ENCODE measurements at places on chromosomes 6 and 20. TPM values are rescaled to one million over a fixed set of nuclear protein-coding genes. Genes with fewer than 3 reads are reported as not detected.

DNA sequence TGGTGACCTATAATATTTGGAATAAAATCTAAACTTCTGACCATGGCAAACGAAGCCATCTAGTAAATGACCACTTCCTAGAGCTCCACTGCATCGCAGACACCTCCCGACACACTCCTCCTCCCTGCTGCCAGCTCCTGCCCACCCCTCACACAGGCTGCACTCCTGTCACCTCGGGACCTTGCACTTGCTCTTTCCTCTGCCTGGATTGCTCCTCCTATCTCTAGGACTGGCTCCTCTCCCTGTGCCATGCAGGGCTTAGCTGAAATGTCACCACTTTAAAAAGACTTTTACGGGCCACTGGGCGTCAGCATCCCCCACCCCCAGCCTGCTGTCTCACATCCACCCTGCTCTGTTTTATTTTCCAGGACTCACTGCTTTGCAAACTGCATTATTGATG is 87.6 kb upstream of the MC3R start:
- no peak for DNase-seq
- H3K27ac ChIP-seq: no peak overlapping the region
- no peaks in the 10 kb centered on the region for H3K27me3 ChIP-seq
- H3K36me3 ChIP-seq: no peaks in the 10 kb centered on the region

DNA sequence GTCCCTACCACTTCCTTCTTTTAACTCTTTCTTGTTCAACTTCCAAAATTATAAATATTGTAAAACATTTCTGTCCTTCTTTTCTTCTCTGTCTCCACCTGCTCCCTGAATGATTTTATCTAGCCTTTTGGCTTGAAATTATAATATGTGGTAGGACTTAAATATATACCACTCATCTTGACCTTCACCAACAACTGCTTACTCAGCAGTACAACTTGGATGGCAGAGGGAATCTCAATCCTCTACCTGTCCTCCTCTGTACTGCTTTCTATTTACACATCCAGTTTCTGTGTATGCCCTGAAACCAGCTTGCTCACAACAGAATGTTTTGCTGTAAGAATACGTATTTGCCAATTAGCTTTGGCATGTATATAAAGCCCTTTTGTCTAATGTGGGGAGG is 1392.5 kb downstream of the EPHA7 start:
- no peak overlapping the region for H3K27ac ChIP-seq
- no peaks in the 10 kb centered on the region for H3K27me3 ChIP-seq
- H3K4me1 ChIP-seq: no peaks in the 10 kb centered on the region
- H3K4me3 ChIP-seq: no peak overlapping the region
- DNase-seq: no peak
- H3K36me3 ChIP-seq: no peaks in the 10 kb centered on the region

DNA sequence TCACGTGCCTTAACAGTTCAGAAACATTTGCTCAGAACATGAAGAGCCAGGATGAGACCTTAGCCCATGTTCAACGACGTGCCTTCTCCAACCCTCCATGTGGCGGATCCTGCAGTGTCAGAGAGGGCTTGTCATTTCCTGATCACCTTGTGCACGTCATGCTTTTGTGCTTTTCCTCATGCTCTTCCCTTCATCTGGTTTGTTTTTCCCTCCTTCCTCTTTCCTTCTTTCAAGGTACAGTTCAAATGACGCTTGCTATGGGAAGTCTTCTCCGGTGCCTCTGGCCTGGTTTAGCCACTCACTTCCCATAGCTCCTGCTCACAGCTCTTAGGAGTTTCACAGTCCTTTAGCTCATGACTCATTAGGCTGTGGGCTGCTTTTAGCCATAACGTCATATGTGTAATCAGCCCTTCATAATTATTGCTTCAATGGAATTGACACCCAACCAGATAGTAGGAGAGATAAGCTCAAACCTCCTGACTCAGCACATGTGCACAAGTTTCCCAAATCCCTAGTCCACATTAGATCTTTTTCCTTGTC is 102.7 kb upstream of the CNKSR3 start:
- H3K36me3 ChIP-seq: no peaks in the 10 kb centered on the region
- no peaks in the 10 kb centered on the region for H3K4me1 ChIP-seq
- no peak overlapping the region for H3K27ac ChIP-seq
- no peak overlapping the region for H3K4me3 ChIP-seq
- DNase-seq: no peak
- no peaks in the 10 kb centered on the region for H3K27me3 ChIP-seq

DNA sequence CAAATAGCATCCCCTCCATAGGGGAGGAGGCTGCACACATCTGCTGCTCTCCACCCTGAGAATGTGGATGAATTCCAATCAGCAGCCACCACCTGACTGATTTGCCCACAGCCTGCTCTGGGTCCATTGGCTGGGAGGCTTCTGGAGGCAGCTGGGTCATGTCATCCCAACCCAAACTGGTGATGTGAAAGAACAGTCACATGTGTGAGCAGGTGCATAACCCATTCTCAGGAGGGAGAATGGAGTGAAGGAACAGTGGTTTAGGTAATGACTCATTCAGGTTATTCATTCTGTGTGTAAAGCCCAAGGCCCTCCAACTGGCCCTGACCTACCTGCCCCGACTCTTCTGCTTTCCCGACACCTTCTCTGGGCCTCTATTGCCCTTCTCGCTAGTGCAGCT is 90.9 kb upstream of the GCM1 start:
- H3K36me3 ChIP-seq: no peaks in the 10 kb centered on the region
- no peaks in the 10 kb centered on the region for H3K4me1 ChIP-seq
- H3K4me3 ChIP-seq: no peak overlapping the region
- no peak for DNase-seq
- no peaks in the 10 kb centered on the region for H3K27me3 ChIP-seq

DNA sequence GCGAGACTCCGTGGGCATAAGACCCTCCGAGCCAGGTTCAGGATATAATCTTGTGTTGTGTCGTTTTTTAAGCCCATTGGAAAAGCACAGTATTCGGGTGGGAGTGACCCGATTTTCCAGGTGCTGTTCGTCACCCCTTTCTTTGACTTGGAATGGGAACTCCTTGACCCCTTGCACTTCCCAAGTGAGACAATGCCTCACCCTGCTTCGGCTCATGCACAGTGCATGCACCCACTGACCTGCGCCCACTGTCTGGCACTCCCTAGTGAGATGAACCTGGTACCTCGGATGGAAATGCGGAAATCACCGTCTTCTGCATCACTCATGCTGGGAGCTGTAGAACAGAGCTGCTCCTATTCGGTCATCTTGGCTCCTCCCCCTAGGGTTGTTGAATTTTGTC is 307.7 kb upstream of the DEFB115 start:
- H3K27ac ChIP-seq: no peak overlapping the region
- H3K4me1 ChIP-seq: no peaks in the 10 kb centered on the region
- no peaks in the 10 kb centered on the region for H3K36me3 ChIP-seq
- DNase-seq: no peak
- H3K4me3 ChIP-seq: no peak overlapping the region
- no peaks in the 10 kb centered on the region for H3K27me3 ChIP-seq

- H3K27me3 ChIP-seq: no peaks in the 10 kb centered on the region
- H3K4me3 ChIP-seq: no peak overlapping the region
- no peaks in the 10 kb centered on the region for H3K4me1 ChIP-seq
- H3K27ac ChIP-seq: no peak overlapping the region
- no peak for DNase-seq
- H3K36me3 ChIP-seq: no peaks in the 10 kb centered on the region
These were observed 74.6 kb upstream of the RREB1 start for GRCh38 chr6:7033202-7033601.

DNA sequence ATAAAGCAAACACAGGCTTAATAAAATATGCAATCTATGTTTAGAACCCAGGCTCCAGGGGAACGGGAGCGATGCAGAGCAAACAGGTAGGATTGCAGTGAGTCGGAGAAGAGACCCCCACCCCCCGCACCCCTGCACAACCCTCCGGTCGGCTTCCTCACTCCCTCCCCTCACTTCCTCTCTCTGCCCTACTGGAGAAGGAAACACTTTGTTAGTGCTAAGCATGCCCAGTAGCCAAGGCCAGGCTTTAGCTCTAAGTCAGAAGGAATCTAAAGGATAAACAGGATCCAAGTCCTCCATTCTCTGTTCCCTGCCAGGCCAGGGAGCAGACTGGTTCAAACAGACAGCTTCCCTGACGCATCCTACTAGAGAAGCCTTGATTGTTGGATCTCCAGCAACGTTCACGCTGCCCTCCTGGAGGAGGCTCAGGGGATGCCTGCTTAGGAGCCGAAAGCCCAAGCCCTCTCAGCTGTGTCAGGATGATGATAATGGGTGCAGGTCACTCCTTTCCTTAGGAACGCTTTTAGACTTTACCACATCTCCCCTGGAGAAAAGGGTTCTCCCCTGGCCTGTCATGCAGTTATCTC is 14.7 kb downstream of the FOXQ1 start:
- no peaks in the 10 kb centered on the region for H3K27me3 ChIP-seq
- DNase-seq: no peak
- no peak overlapping the region for H3K4me3 ChIP-seq
- no peak overlapping the region for H3K27ac ChIP-seq
- no peaks in the 10 kb centered on the region for H3K4me1 ChIP-seq
- no peaks in the 10 kb centered on the region for H3K36me3 ChIP-seq

DNA sequence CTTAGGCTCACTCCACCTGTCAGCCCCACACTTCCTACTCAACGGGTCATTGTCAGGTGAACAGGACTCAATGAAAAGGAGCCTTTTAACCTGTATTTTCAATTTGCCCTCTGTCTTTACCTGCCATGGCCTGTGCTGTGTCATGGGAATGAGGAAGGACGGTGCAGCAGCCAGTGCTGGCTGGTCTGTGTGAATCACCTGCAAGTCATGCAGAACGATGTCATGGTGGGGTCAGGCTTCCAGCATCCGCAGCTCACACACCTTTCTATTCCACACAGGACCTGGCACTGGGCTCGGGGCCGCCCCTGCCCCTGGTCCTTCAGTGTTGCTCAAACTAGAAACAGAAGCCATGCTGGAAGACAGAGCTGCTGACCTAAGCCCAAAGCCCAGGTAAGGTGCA is 188.7 kb upstream of the GMDS start:
- H3K27me3 ChIP-seq: no peaks in the 10 kb centered on the region
- no peaks in the 10 kb centered on the region for H3K36me3 ChIP-seq
- no peak overlapping the region for H3K4me3 ChIP-seq
- H3K27ac ChIP-seq: no peak overlapping the region
- no peaks in the 10 kb centered on the region for H3K4me1 ChIP-seq
- no peak for DNase-seq

- no peaks in the 10 kb centered on the region for H3K27me3 ChIP-seq
- no peak overlapping the region for H3K4me3 ChIP-seq
- H3K27ac ChIP-seq: no peak overlapping the region
These were observed 86.3 kb upstream of the PREP start for GRCh38 chr6:105489216-105489530.

- no peaks in the 10 kb centered on the region for H3K27me3 ChIP-seq
- H3K4me1 ChIP-seq: no peaks in the 10 kb centered on the region
- no peak for DNase-seq
- H3K36me3 ChIP-seq: no peaks in the 10 kb centered on the region
- H3K4me3 ChIP-seq: no peak overlapping the region
- H3K27ac ChIP-seq: no peak overlapping the region
These were observed 101.7 kb upstream of the SAMD5 start for GRCh38 chr6:147406783-147407182.

- H3K4me3 ChIP-seq: no peak overlapping the region
- no peaks in the 10 kb centered on the region for H3K4me1 ChIP-seq
- no peak for DNase-seq
- H3K36me3 ChIP-seq: peaks cover 22% of the 10 kb centered on the region
These were observed 113.3 kb upstream of the SLC2A12 start for GRCh38 chr6:134165561-134166201.

- H3K4me1 ChIP-seq: no peaks in the 10 kb centered on the region
- H3K4me3 ChIP-seq: no peak overlapping the region
- no peaks in the 10 kb centered on the region for H3K27me3 ChIP-seq
- H3K36me3 ChIP-seq: no peaks in the 10 kb centered on the region
These were observed 924.1 kb downstream of the EYS start for GRCh38 chr6:64782877-64783276.

DNA sequence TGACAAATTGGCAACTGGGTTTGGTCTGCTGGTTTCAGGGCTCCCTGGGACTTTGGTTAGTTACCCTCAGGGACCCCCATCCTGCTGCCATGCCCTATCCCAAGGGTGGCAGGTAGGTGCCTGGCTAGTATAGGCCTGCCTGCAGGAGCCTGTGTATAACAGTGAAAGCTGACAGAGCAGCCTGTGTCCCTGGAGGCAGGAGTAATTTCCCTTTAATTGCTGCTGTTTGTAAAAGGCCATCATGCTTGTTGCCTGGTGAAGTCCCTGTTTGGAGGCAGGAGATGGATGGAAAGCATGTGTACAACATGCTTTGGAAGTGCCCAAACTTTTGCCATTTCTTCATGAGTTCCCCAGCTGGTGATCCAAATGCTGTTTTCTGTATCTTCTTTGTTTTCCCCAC is 30.1 kb downstream of the CMTR1 start:
- no peak for DNase-seq
- H3K4me1 ChIP-seq: no peaks in the 10 kb centered on the region
- no peaks in the 10 kb centered on the region for H3K27me3 ChIP-seq

- no peaks in the 10 kb centered on the region for H3K4me1 ChIP-seq
- H3K27me3 ChIP-seq: no peaks in the 10 kb centered on the region
- H3K27ac ChIP-seq: no peak overlapping the region
- H3K36me3 ChIP-seq: no peaks in the 10 kb centered on the region
These were observed 406.0 kb downstream of the GRIK2 start for GRCh38 chr6:101799531-101799930.

GRCh38 chr6:82614518-82614917 is 250.9 kb downstream of the TPBG start:
- H3K36me3 ChIP-seq: no peaks in the 10 kb centered on the region
- no peak overlapping the region for H3K4me3 ChIP-seq
- no peaks in the 10 kb centered on the region for H3K27me3 ChIP-seq
- H3K27ac ChIP-seq: no peak overlapping the region
- DNase-seq: no peak

DNA sequence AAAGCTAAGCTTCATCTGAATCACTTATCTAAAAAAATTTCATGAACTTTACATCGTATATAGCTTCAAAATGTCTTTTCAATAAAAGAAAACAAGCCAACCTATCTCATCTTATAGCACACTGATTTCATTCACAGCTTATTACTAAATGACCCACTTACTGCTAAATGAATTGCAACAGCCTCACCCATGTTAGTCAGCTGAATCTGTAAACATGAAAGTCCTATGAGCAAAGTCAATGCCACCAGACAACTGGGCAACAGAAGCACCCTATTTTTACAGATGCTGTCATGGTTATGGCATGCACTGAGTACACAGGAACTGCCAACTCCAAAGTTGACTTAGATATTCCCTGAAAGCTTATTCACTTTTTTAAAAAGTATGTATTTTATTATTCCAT is 41.2 kb upstream of the DST start:
- no peaks in the 10 kb centered on the region for H3K4me1 ChIP-seq
- H3K27ac ChIP-seq: no peak overlapping the region
- no peak for DNase-seq
- H3K36me3 ChIP-seq: no peaks in the 10 kb centered on the region
- no peaks in the 10 kb centered on the region for H3K27me3 ChIP-seq

GRCh38 chr6:50549026-50549425 is 164.3 kb upstream of the TFAP2D start:
- no peaks in the 10 kb centered on the region for H3K4me1 ChIP-seq
- H3K27ac ChIP-seq: no peak overlapping the region
- no peaks in the 10 kb centered on the region for H3K36me3 ChIP-seq
- DNase-seq: no peak

Gene HEY2
- total RNA-seq: 0.46 TPM

Gene ELOVL4
- total RNA-seq: 0.11 TPM

Gene SLC35B2
- 20.4 TPM for total RNA-seq

Gene TUBB2B
- total RNA-seq: not detected

Gene RAET1L
- not detected for total RNA-seq

Gene RAB44
- total RNA-seq: 10.1 TPM

Gene SIRPB1
- total RNA-seq: 14.6 TPM

Gene CTCFL
- not detected for total RNA-seq

Gene CEP250
- 75.0 TPM for total RNA-seq

Gene CRISP3
- not detected for total RNA-seq

Gene DDR1
- total RNA-seq: 20.3 TPM

Gene FAM209B
- 3.9 TPM for total RNA-seq

Gene ZBTB12
- 4.1 TPM for total RNA-seq

Gene SLC26A8
- 0.27 TPM for total RNA-seq

Gene OPRL1
- 1.5 TPM for total RNA-seq

Gene TFAP2D
- not detected for total RNA-seq

All from naive thymus-derived CD4-positive, alpha-beta T cell (primary cell).